ENCODE measurements at places on chromosomes 5 and 9.

- no peak for DNase-seq
These were observed 30.8 kb downstream of the MTAP start for GRCh38 chr9:21833090-21833801.

- no peak for DNase-seq
These were observed 4.5 kb downstream of the LSM11 start for GRCh38 chr5:157747766-157748700.

- DNase-seq, result no peak
These were observed 55.3 kb upstream of the RAD23B start for GRCh38 chr9:107227774-107228173.

GRCh38 chr9:127225801-127226625 lies 38.6 kb upstream of the GARNL3 start:
- DNase-seq, result no peak

DNA sequence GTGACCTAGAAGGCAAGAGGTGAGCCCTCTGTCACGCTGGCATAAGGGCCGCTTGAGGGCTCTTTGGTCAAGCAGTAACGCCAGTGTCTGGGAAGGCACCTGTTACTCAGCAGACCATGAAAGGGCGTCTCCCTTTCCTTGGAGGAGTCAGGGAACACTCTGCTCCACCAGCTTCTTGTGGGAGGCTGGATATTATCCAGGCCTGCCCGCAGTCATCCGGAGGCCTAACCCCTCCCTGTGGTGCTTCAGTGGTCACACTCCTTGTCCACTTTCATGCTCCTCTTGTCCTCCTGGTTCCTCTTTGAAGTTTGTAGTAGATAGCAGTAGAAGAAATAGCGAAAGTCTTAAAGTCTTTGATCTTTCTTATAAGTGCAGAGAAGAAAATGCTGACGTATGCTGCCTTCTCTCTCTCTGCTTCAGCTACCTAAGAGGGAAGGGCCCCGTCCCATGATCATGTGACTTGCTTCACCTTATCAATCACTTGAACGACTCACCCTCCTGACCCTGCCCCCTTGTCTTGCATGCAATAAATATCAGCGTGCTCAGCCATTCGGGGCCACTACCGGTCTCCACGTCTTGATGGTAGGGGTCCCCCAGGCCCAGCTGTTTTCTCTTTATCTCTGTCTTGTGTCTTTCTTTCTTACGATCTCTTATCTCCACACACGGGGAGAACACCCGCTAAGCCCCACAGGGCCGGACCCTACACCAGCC lies 16.7 kb upstream of the SCGB3A1 start:
- no peak for DNase-seq

- no peak for DNase-seq
These were observed 50.3 kb downstream of the TLE4 start for GRCh38 chr9:79621916-79622575.

DNA sequence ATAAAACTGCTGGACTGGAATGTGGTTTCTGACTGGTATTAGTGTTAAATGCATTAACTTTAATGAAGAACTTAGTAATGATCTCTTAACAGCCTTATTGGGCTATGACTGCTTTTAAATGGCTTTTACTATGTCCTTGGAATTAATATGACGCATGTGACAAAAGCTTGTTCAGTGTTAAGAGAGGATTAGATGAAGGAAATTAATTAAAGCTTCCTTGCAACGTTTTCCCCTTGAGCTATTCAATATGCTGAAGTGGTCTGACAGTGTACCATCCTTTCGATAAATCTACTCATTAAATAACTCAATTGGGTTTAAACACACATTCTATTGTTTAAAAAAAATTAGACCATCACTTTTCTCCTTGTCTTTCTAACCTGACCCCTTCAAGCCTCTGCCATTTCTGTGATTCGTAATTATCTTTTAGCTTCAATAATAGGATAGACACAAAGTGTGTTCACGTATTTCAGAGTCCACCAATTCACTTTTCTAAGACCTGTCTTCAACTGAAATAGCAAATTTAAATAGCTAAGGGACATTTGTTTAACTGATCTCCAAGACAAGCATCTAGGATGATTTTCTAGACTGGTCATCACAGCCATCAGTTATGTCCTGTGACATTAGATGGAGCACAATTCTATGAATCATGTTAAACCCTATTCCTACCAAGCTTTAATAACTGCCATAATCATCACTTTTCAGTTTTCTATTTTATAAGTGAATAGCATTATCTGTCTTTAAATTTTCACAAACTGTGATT lies 1258.0 kb upstream of the CDH9 start:
- no peak for DNase-seq

- no peak for DNase-seq
These were observed 113.8 kb upstream of the PUM3 start for GRCh38 chr9:2957656-2958200.

DNA sequence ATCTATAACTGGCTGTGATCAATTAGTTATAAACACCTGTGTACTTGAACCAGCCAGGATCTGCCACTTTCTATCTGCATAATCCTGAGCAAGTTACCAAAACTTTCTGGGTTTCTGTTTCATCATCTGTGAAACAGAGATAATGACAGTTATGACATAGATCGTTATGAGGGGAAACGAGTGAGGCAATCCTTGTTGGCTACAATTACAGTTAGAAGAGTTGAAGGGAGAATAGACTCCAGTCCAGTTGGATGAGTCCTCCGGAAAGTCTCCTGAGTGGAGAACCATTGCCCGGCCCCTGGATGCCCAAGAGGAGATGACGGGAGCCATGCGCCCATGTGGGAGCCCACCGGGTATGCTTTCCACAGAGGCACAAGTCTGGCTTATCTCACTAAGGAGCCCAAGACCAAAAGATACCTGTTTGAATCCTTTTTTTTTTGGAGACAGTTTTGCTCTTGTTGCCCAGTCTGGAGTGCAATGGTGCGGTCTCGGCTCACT lies 4.5 kb downstream of the PDE6A start:
- no peak for DNase-seq

DNA sequence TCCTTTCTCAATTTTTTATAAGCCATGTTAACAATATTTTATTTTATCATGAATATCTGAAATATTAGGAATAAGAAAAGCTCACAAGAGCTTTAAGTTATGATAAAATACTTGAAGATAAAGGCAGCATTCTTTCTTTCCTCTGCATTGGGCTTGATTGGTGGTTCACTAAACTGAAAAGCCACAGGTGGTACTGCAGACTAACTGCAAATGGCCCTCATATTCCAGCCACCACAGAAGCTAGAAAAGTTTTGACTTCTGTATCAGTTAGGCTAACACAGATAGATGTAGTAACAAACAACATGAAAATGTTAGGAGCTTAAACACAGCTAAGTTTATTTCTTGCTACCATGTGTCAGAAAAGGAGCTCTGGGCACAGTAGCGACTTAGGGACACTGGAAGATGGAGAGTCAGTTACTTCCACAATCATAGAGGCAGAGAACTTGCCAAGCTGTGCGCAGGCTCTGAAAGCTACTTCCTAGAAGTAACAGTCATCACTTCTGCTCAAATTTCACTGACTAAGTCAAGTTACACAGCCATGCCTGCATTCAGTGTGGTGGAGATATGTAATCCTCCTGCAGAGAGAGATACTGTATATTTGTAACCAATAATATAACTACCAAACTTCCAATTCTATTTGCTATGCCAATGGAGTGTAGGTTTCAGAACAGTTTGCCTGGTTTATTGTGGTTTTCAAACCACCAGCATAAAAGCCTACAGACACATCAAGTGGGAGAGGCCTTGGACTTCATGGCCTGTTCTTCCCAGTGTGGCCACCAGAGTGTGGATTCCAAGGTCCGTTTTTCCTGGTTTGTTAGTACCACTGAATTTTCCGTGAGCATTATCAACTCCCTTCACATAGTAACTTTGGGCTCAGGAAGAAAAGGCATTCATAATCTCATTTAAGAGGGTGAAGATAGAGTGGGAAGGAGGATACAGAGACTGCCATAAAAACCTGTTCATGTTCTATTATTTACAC lies 268.3 kb downstream of the PJA2 start:
- DNase-seq, result no peak

GRCh38 chr5:126450346-126450745 lies 27.1 kb downstream of the GRAMD2B start:
- DNase-seq, result no peak

DNA sequence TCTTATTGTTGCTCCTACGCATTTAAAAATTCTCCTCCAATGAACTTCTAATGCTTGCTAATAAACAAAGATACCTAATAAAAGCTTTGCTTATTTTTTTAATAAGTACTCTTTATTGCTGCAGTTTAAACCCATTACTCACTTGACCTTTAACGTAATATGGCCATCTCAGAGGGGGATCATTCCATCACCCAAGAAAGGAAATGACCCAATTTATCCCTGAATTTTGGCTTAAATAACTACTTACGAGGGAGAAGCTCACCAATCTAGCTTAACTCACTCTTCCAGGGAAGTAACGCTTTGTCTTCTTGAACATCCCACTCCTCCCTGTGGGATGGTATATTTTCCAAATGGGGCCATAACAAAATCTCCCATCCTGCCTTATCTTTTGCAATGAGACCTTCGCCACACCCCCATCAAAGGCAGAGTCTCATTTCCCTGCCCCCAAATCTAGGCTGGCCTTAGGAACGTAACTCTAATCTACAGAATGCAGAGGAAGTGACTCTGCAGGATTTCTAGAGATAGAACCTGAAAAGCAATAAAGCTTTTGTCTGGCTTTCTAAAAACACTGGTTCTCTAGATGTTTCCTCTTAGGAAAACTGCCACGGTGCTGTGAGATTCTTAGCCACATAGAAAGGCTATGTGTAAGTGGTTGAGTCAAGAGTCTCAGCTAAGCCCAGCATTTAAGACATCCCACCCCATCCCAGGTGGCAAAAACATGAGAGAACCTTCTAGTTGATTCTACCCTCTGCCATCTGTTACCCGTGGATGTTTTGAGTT lies 310.0 kb downstream of the ASTN2 start:
- DNase-seq, result no peak

- no peak for DNase-seq
These were observed 2.1 kb downstream of the NDST1 start for GRCh38 chr5:150509992-150510391.

- DNase-seq, result no peak
These were observed 27.6 kb downstream of the TRAF2 start for GRCh38 chr9:136913701-136914438.

DNA sequence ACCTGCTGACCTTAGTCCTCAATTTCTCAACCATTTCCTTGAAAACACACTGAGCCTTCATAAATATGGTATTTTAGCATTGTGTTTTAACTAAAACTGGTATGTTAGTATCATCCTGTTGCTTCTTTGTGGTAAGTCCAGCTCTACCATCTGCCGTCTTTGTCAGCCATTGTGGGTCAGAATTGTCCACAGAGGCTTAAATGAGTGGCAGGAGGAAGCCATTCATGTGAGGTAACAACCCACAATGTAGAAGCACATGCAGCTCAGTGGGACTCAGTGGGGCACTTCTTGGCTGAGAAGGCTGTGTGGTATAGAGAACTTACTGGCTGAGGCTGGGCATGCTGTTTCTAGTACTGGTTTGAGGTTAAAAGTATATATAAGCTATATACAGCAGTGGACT lies 149.2 kb upstream of the NR3C1 start:
- DNase-seq, result no peak

DNA sequence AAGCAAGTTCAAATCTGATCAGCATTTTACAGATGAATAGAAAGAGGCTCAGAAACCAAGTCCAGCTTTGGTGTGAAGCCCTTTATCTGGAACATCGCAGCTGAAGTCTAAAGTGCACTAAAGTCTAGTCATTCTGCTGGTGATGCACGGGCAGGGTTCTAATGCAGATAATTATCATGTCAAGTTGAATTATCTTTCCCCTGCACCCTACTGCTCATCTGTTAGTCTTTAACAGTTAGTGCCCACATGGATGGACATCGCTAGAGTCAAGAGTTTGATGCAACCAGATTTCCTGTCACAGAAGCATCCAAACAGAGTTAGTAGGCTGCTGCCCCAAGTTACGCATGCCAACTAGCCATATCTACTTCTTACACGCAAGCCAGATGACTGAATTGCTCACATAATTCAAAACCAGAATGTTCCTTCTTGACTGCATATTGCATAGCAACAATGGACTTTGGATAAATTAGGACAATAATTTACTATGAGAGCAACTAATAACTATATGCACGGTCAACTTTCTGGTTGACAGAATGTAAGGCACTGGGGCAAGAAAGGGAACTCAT lies 1.6 kb upstream of the TOMM5 start:
- DNase-seq, result no peak

DNA sequence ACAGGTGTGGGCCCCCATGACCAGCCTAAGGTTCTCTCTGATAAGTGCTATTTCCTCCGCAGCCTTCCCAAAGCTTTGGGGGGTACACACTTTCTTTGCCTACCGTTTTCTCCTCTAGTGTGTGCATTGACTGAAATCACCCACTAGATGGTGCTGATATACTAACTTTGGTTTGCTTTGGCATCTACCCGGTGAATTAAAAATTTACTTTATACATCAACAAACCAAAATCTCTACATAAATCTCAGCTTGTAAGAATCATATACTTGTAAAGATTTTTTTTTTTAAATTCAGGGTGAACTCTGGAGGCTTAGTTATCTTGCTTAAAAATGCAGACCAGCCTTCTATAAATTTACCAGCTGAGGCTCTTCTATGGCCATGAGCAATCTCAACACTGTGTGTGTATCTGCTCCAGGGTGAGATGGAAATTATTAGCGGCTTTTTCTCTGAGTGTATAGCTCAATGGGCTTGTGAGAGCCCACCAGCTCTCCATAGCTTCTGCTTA lies 475.7 kb upstream of the TNC start:
- peak; percentile 37 for DNase-seq

DNA sequence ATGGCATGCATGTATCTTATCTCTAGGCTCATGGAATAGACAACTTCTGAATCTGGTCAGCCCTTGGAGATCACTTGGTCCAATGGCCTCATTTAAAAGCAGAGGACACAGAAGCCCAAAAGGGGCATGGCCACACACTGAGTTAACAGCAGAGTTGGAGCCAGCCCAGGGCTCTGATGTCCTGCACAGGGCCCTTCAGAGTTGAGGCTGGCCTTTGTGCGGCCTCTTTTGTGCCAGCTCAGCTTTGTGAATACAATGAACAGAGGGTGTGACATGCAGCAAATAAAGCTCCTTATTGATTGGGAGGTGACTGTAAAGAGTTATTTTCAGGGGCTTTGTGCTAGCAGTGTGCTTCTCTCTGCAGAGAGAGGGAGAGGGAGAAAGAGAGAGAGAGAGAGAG lies 150.1 kb upstream of the STK32A start:
- no peak for DNase-seq

DNA sequence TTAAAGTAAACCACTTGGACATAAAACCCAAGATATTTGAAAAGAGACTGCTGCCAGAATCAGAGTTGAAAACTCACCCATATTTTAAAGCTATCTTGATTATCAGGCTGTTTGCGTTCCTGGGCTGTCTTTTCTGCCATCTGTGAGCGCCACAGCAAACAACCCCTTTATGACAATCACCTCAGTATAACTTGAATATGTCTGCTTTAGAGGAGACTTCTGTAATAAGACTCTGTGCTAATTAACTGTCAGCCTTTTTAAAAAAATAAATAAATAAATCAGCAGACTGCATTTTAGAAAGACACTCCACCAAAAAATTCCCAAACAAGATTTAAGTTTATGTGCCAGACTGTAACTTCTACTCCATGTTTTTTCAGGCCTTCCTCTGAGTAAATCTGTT lies 375.7 kb upstream of the CCNH start:
- no peak for DNase-seq

- no peak for DNase-seq
These were observed 83.7 kb downstream of the TARS1 start for GRCh38 chr5:33524476-33524875.
